Esophagus squamous epithelium (tissue), 5 donors: ENCODE measurements at places on chromosomes 7 and 10. TPM values are rescaled to one million over a fixed set of nuclear protein-coding genes. Genes with fewer than 3 reads are reported as not detected.

DNA sequence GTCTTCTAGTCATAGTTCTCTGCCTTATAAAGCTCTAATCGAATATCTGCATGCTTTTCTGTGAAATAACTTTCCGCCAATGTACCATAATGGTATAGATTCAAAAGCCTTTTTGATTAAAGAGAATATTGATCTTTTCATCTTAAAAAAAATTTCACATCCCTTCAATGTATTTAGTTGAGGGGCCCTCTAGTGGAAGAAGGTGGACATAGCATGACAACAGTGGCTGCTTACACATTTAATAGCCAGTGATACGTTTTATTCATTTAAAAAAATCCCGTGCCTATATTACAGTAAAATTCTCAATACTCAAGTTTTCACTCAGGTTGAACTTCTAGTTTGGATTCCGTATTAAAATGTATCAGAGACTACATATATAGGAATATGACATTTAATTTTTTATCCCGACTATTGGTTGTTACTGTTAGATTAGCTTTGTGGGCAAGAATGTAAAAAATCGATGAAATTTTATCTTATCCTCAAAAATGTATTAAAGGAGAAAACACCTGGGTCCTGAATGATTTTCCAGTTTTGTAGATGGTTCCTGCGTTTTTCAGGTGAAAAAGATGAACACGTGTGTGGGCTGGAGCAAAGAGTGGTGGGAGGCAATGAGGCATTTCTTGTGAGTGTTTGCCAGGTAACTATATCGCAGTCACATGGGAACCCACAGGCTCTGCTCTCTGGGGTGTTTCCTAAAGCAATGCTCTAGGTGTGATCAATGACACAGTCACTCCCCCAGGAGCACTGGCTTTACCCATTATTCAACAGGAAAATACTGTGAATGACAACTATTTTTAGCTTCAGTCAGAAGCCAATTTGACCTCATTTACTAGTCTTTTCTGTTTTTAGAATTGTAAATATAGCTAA is 24.1 kb upstream of the PNLIP start:
- no peak for DNase-seq

Gene CLIP2
- total RNA-seq: 20.8 TPM

DNA sequence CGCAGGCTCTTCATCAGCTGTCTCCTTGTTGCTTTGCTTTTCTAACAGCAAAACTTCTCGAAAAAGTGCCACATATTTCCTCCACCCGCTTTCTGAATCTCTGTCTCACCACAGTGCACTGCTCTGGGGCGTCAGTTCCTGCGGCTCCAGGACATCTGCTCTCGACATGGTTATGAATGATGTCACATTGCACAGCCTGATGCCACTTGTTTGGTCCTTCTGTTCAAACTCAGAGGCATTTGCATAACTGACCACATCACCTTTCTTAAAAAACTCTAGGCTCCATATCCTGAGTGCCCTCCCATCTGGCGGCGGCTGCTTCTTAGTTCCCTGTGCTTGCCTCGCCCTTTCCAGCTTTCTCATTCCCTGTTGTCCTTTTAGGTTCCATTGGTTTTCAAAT is 469.3 kb upstream of the COBL start:
- no peak for DNase-seq

DNA sequence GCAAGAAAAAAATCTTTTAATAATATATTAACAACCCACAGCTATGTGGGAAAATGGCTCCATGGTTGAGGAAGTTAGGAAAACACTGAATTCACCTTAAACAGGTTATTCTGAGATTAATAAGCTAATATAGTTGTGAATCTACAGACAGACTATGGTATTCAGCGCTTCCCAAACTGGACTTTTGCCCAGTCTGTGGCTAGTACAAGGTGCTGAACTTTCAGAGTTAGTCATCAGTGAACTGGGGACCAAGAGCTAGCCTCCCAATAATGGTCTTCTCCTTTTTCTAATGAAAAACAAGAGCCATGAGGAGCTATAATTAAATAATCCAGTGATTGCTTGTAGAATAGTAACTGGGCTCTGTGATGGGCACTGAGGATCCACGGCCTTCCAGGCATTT is 65.3 kb downstream of the FRMPD2 start:
- no peak for DNase-seq

DNA sequence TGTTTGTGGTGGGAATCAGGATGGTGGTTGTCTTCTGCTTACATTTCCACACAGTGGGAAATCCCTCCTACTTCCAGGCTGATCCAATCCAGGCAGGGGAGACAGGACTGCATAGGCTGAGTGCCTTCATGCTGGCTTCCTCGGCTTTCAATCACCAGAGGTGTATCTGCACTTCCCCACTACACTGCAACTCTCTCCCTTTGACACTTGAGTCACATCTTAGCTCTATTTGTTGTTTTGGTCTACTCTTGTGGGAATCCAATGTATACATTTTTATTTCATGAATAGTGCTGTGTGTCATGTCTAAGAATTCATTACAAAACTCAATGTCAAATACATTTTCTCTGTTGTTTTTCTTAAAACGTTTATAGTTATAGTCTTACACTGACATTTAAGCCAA is 735.6 kb downstream of the XPNPEP1 start:
- DNase-seq: no peak

- DNase-seq: no peak
Measured at GRCh38 chr10:1629326-1630198, 107.8 kb downstream of the ADARB2 start.

Gene MINDY4
- total RNA-seq: 2.5 TPM
